OCI-LY7 (cell line): ENCODE measurements at places on chromosomes 16 and 17.

DNA sequence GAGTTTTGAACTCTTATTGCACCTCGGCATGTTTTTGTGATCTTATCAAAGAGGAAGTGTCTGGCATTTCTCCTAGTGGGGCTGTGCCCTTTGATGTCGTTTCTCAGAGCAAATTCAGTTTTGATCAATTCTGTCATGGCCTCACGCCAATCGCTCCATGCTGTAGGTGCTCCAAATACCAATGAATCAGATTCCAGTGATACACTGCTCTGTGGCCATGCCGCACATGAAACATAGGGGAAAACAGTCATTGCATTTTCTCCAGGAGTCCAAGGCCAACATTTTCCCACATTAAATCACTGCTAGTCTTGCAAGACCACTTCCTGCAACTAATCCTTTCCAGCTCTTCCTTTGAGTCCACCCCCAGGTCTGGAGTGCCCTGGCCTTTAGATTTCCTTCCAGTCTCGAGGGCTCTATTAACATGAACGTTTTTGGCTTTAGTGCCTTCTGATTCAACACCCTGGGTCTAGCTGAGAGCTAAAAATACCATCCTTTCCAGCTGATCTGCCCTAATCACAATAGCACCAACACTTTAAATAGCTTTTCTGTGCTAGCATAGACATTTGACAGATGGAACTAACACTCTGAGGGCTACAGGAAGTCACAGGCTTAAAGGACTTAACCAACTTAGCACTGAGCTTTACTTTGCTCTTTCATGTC, 18.2 kb upstream of the RASL10B start:
- DNase-seq = no peak

- DNase-seq = no peak
Observed at GRCh38 chr16:84465154-84465553, 39.3 kb downstream of the MEAK7 start.

- no peak for DNase-seq
Observed at GRCh38 chr17:38719943-38720641, 10.0 kb upstream of the CISD3 start.

- no peak for DNase-seq
Observed at GRCh38 chr17:56754523-56755208, 79.1 kb downstream of the C17orf67 start.

GRCh38 chr16:53779186-53779585, 75.2 kb downstream of the FTO start:
- DNase-seq = no peak

GRCh38 chr17:81522491-81523401, 5.4 kb upstream of the FSCN2 start:
- peak; percentile 62 for DNase-seq
